ENCODE measurements at places on chromosomes 2 and 18.

DNA sequence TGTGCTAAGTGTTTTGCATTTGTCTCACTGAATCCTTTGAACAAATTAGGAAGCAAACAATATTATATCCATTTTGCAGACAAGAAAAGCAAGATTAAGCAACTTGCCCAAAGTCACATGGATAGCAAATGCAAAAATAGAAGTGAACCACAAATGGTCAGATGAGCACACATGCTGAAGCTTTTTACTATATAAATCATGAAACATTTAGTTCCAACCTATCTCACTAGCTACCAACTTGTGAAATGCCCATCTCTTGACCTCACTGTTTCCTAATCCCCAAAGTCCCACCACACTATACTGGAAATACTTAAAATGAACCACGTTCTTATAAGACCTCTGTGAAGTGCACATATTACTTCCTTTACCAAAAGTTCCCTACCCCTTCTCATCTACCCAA is 380.5 kb downstream of the ERBB4 start:
- no peak for DNase-seq

DNA sequence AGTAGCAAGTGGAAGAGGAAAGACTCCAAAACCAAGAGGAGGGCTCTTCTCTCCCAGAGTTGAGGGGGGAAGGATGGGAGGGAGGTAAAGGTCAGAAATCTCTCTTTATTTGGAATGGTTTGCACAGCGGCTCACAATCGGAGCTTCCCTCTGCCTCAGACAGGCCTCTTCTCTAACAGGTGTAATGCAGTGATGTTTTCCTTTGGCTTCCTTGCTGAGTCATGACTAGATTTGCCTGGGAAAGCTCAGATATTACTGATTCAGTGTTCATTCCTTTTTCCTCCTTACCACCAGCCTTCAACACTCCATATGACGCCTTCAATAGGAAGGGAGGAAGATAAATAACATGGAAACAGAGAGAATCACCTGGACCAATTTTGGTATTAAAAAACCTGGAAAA is 136.6 kb downstream of the RNF152 start:
- no peak for DNase-seq

DNA sequence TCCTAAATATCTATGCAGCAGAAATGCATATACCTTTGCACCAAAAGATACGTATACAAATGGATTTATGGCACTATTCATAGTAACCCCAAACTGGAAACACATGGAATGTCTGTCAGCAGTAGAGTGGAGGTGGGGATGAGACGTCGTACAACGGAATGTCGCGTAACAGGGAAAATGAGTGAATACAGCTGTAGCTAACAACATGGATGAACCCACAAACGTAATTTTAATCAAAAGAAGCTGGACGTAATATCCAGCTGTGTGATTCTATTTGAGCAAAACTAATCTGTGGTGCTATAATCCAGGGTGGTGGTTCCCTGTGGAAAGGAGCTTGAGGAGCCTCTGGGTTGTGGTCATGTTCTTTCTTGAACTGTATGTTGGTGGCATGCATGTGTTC is 89.9 kb downstream of the MTA3 start:
- no peak for DNase-seq

GRCh38 chr2:218193701-218194100 is 23.3 kb upstream of the ARPC2 start:
- no peak for DNase-seq

GRCh38 chr2:201597397-201597796 is 45.9 kb downstream of the TMEM237 start:
- DNase-seq = no peak

DNA sequence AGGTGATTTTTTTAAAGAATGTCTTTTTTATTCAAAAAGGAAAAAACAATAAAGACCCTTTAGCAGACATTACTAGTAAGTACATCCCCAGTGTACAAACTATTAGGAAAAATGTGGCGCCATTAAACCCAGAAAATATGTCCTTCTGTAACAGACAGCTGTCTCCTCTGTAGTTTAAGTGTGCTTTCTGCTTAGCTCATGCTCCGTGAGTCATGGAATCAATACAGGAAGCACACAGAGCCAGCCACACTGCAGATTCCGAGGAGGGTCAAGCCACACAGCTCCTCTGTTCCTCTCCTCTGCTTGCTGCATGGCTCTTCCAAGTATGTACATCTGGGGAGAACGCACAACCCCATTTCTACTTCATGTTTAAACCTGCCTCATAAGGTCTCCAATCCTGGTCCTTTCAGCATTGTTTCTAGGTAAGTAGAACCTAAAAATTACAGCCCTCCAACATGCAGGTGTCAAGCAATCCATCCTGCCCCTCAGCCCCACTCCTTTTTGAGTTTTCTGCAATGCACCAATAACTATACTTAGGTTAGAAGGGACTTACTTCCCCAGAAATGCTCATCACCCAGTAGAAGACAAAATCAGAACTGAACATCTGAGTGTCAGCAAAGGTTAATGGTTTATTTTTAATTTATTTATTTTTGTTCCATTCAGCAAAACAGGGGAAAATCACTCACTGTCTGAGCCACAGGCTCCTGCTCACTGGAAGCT is 37.5 kb downstream of the ACVR1 start:
- DNase-seq = no peak

GRCh38 chr2:71997843-71998242 is 149.8 kb downstream of the CYP26B1 start:
- no peak for DNase-seq

DNA sequence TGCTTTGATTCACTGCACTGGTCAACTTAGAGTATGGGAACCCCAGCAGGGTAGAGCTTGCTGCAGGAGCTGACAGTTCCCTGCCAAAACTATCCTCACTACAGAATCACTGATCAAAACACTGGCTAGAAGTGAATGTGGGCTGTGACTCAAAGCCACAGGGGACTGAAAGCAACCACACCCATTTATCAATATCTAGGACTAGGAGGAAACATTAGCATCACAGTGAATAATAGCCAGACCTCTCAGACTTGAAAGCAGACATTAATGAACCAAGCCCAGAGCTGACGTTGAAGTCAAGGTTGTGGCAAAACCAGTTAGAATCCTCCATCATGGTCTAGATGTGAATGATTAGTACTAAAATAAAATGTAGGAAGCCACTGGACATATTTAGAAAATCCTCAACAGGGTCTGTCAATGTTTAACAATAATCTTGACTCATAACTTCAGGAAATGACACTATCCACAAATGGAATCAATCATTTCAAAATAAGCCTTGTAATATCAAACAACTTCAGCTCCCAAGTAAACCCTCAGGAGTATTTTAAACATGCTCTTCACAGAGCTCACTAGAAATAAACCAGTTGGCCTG is 131.4 kb downstream of the CDH20 start:
- DNase-seq = no peak

DNA sequence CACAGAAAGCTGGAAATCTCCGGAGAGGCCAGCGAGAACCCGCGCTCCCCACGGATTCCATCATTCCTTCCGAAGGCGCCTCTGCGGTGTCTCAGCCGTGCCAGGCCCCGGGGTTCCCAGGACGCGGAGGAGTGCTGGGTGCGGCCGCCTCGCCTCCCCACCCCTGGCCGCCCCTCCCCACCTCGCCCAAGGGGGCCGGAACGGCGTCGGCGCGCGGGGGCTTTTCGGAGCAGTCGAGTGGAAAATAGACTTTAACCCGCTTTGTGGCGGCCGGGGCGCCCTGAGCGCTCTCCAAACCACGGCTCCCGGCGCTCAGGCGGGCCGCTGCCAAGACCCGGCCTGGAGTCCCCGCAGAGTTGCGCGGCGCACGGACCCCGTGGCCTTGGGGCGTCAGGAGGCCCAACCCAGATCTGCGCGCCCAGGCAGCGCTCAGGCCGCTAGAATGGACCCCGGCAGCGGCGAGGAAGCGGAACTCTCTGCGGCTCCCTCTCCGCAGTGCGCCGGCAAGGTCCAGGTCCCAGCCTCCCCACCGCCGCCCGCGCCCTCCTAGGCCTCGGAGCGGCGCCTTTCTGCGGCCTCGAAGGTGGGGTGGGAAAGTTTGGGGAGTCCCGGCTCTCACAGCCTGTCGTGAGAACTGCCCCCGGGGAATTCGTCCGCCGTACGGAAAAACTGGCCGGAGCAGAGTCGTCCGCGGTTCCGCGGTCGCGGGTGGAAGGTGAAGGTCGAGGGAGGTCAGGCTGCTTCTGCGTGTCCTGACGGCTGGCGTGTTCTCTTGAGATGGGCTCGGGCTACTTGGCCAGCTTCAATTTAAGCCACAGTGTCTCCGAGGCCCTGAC is 1.2 kb upstream of the EMX1 start:
- peak; percentile 11 for DNase-seq

- DNase-seq = no peak
Measured at GRCh38 chr2:115412501-115412900, 970.1 kb downstream of the DPP10 start.

- DNase-seq = no peak
Measured at GRCh38 chr18:47226660-47227059, 24.8 kb downstream of the SKOR2 start.

DNA sequence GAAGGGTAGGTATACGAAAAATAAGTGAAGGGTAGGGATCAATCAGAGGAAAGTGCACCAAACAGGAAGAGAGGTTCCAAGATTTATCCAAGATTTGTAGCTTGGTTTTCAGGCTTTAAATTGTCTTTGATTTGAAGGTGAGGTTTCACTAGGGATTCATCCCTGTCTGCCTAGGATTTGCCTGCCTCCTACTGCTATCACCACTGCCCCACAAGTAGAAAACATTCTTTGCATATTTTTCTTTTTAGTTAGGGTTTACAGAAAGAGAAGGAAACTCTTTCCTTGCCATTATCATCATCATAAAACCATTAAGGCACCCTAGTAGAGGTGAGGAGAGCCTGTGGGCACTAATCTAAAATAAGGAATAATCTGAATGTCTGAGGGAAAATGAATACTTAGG is 45.8 kb upstream of the TANC1 start:
- DNase-seq = no peak

GRCh38 chr2:85164145-85164569 is 31.0 kb downstream of the TCF7L1 start:
- DNase-seq = no peak

DNA sequence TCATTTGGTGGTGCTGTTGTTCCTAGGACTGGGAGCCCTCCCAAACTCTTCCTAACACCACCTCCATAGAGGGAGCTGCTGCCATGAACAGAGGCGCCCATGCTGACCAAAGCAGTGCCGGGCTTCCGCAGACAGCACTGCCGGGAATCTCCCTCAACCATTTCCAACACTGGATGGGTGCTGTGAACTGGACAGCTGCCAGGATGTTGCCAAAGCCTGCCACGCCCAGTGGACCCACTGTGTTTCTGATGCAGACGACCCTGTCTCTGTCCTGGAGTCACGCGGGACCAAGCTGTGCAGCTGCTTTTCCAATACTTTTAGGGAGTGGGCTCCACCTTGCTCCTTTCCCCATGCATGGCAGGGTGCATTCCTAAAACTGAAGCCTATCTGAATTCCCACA is 16.9 kb upstream of the GNAL start:
- DNase-seq = no peak

GRCh38 chr2:38632980-38633379 is 30.3 kb upstream of the HNRNPLL start:
- no peak for DNase-seq

GRCh38 chr2:96773922-96774321 is 13.2 kb downstream of the CNNM4 start:
- peak; percentile 59 for DNase-seq

DNA sequence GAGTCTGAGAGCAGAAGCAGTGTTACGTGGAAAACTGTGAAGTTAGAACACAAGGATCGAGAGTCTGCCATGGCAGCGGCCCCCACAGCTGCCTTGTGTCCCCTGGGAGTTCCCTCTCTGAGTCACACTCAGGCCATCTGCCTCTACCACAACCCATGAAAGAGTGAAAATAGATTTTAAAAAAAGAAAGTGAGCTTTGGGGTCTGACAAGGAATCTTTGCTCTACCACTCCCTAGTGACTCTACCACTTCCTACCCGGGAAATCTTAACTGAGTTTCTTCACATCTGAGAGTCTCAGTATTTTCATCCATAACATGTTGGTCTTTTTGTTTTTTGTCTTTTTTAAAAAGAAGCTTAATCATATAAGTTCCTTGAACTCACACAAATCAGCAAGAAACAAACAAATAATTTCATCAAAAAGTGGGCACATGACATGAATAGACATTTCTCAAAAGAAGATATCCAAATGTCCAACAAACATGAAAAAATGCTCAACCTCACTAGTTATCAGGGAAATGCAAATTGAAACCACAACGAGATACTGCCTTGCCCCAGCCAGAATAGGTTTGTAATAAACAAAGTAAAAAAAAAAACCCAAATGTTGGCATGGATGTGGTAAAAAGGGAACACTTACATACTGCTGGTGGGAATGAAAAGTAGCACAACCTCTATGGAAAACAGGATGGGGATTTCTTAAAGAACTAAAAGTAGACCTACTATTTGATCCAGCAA is 2.4 kb upstream of the MSGN1 start:
- no peak for DNase-seq

GRCh38 chr2:39550701-39551285 is 113.7 kb upstream of the MAP4K3 start:
- DNase-seq = no peak

DNA sequence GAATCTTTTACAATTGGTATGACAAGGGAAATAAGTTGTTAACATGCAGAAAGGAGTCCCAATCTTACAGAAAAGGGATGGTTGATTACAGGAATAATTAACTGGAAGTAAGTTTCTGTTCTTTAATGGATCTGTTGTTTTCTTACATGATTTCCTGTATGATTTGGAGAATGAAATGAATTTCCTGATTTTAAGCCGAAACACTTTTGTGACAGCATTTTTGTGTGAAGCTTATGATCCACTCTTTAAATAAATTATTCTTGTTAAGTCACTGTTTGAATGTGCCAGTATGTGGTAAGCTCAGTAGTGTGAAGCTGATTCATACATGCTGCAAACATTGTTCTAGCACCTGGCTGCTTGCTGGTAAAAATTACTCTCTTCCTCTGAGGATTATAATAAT is 516.2 kb downstream of the DCDC2C start:
- DNase-seq = no peak

DNA sequence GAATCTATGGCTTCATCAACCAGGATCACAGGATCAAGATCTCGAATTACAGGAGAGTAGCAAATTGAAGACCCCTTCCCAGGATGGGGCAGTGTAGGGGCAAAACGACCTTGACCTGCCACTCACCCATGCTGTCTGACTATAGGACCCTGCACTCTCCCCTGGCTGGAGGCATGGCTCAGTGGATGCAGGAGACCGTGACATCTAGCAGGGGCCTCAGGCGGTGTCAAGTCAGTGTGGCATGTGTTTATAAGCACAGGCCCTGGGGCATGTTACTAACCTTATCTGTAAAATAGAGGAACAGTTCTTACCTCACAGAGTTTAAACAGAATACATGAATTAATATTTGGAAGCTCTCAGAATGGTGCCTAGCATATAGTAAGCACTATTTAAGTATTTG is 3.5 kb downstream of the HAAO start:
- DNase-seq = no peak

DNA sequence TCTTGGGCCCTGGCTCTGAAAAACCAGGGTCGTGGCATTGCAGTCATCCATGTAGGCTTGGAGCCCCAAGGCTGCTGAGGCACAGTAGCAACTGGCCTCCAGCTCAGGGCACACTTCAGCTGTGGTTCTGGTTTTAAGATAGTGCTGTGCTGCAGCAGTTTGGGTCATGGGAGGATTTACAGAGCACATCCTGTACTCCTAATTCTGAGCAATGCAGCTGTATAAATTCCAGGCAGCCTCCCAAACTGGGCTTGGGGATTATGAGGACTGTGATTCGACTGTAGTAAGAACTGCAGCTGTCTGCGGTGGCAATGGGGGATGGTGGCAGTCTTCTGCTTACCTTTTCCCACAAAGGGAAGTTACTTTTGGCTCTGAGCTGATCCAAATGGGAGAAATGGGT is 536.3 kb upstream of the GCFC2 start:
- DNase-seq = no peak

GRCh38 chr2:67437114-67437513 is 40.0 kb downstream of the ETAA1 start:
- no peak for DNase-seq

- no peak for DNase-seq
Measured at GRCh38 chr18:26549263-26550094, 1.1 kb upstream of the KCTD1 start.
